ENCODE measurements at places on chromosomes 4 and X. TPM values are rescaled to one million over a fixed set of nuclear protein-coding genes. Genes with fewer than 3 reads are reported as not detected.

DNA sequence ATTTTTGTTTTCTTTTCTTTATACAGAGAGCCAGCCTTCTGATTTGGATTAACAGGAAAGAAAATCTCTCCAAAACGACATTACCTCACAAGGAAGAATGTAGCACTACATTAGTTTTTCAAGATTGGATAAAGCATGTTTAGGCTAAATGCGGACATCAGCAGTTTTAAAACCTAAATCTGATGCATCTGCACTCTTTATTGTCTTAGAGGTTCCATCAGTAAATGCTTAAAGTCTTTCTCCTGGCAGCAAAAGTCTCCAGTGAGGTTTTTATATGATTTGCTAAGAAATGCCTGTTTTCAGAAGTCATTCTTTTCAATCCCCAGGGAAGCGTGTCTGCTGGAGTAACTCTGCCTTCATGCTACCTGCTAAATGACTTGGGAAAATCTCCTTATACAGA lies 912.9 kb upstream of the INTU start:
- no peak for ATAC-seq

The SPP1 gene
- 1.4 TPM for total RNA-seq

- ATAC-seq, result no peak
These were observed 280.9 kb downstream of the IQCM start for GRCh38 chr4:149534779-149535178.

DNA sequence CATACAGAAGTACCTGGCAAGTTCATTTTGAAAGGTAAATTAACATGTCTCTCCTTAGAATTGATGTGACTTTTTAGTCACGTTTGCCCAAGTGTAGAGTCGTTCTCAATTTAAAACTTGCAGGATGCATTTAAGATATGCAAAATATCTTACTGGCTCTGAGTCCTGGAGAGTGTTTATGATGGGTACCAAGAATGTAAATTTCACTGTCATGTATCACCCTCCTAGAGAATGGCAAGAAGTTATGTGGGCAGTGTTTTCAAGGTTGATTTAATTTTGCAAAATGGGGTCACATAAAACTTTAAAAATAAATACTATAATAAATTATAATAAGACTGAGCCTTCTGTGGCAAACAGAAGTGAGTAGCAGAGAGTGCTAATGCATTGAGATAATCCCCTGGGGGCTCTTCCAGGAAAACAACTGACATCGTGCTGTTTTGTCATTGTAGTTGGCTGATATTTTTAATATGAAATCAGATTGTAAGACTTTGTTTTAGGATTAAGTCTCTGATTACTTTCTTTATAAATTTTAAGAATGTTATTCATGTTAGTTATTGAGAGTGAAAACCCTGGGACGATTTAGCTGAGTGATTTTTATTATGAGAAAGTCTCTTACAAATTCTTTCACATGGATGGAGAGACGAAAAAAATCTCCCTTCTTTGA lies 103.0 kb downstream of the AFF1 start:
- ATAC-seq, result no peak

The FGFR3 gene
- 150 TPM for total RNA-seq
